ENCODE measurements at places on chromosomes 16 and 17. TPM values are rescaled to one million over a fixed set of nuclear protein-coding genes. Genes with fewer than 3 reads are reported as not detected.

DNA sequence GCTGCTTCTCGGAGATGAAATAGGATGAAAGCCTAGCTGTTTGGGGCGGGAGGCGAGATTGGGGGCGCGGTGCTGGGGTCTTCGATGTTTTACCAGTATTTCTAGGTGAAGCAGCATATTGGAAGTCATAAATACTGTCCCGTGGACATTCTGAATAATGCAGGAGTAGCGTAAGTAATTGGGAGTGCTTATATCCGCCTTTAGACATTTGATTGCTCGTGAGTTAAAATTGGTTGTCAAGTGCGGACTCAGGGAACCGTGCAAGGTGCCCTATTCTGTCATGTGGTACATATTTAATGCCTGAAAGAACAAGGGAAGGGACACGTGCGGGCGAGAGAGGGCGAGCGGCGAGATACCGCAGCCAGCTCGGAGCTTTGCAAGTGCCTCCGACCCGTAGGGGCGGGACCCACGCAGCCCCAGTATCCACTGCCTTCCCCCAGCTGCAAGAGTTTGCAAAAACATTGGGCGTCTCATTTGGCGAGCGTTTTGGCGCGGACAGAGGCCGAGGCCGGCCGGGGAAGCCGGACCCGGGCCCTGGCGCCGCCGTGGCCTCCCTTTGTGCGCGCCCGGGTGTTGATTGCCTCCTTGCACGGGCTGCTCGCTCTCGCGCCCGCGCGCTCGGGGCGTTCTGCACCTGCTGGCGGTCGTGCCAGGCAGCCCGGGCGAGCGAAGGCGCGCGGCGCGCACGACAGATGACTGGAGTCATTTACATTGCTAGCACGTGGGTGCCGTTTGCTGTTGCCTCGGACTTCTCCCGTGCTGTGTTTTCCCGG, 849.8 kb upstream of the RBFOX1 start:
- H3K4me1 ChIP-seq: no peaks in the 10 kb centered on the region
- no peak for DNase-seq
- H3K27ac ChIP-seq: no peak overlapping the region
- H3K36me3 ChIP-seq: no peaks in the 10 kb centered on the region
- no peaks in the 10 kb centered on the region for H3K27me3 ChIP-seq

DNA sequence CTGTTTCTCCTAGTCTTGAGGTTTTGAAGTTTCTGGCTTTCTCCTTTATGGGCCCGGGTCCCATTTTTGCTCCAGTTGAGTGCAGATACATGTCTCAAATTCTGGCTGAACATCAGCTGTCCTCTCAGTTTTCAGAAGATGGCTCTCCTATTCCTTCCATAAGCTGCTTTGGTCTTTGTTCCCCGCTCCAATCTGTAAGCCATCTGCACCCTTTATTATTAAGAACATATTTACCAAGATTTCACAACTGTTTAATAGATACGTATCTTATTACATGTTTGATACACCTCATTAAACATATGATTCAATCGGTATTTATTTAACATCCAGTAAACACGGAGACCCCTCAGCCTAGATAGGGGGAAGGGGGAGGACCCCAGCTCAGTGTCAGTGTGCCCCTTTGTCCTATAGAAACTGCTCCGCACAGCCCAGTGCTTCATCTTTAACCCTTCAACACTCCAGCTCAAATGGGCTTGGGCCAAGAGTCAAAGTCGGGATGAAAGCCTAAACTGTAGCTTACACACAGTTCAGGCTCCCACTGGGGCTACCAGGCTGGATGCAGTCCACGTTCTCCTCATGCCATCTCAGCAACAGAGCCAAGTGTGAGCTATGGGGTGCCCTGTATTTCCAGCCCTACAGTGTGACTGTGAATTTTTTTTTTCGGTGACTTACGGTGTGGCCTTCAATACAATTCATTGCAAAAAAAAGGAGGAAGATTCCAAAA, 166.0 kb upstream of the ZFHX3 start:
- no peaks in the 10 kb centered on the region for H3K27me3 ChIP-seq
- no peak overlapping the region for H3K4me3 ChIP-seq
- H3K27ac ChIP-seq: no peak overlapping the region

GRCh38 chr16:54590836-54591235, 304.2 kb upstream of the IRX3 start:
- no peak overlapping the region for H3K4me3 ChIP-seq
- no peak for DNase-seq
- H3K27ac ChIP-seq: no peak overlapping the region
- H3K27me3 ChIP-seq: peaks cover 32% of the 10 kb centered on the region
- no peaks in the 10 kb centered on the region for H3K4me1 ChIP-seq
- no peaks in the 10 kb centered on the region for H3K36me3 ChIP-seq

GRCh38 chr17:80426671-80427326, 11.8 kb downstream of the ENDOV start:
- H3K27me3 ChIP-seq: no peaks in the 10 kb centered on the region
- peak; percentile 91 for DNase-seq
- H3K4me1 ChIP-seq: peaks cover 4% of the 10 kb centered on the region
- H3K36me3 ChIP-seq: no peaks in the 10 kb centered on the region
- H3K4me3 ChIP-seq: no peak overlapping the region

GRCh38 chr17:31792007-31792585, 66.9 kb downstream of the COPRS start:
- peaks cover 7% of the 10 kb centered on the region for H3K4me1 ChIP-seq
- no peaks in the 10 kb centered on the region for H3K36me3 ChIP-seq
- H3K27ac ChIP-seq: no peak overlapping the region
- H3K4me3 ChIP-seq: no peak overlapping the region
- H3K27me3 ChIP-seq: peaks cover 9% of the 10 kb centered on the region

DNA sequence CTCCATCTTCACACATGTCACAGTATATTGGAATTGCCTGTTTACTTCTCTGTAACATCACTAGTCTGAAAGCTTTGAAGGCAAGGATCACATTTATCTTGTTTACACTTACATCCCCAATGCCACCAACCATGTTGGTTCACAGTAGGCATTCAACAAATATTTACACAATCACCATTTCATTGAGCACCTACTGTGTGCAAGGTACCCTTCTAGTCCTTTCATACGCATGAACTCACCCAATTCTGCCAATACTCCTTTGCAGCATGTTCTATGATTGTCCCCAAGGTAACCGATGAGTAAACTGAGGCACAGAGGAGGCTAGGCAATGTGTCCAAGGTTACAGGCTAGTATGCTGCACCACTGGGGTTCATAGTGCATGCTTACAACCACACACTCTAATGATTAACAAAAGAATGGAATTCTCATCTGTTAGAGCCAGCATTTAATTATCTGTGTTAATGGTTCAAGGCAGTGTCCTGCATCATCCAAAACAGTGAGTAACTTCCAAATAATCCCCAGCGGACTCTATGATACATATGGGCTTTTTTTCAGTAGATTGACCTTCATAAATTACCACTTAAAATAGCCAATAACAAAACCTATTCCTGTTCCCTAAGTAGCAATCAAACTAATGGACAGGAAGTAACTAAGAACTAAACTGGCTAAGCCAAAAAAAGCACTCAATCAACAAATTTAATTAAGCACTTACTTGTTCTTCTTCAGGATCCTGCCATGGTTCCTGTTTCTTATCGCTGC, 364.5 kb upstream of the XYLT1 start:
- H3K4me3 ChIP-seq: no peak overlapping the region
- no peak overlapping the region for H3K27ac ChIP-seq
- H3K36me3 ChIP-seq: no peaks in the 10 kb centered on the region
- DNase-seq: no peak
- no peaks in the 10 kb centered on the region for H3K27me3 ChIP-seq

- peaks cover 33% of the 10 kb centered on the region for H3K4me1 ChIP-seq
- no peak for DNase-seq
- H3K27me3 ChIP-seq: no peaks in the 10 kb centered on the region
- peaks cover 6% of the 10 kb centered on the region for H3K36me3 ChIP-seq
- H3K27ac ChIP-seq: peak overlapping the region; percentile 71
Measured at GRCh38 chr17:41919165-41919817, 540 bp upstream of the ACLY start.

DNA sequence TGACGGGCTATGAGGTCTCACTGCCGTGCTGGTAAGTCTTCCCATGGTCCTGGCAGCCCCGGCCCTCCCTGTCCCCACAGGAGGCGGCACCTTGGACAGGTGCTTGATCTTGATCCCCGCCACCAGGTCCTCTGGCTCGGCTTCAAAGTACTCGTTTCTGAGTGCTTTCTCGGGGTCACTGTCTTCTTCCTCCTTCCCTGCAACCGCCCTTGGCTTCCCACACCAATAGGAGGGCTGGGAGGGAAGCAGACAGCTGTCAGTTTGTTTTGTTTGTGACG, 31.9 kb upstream of the RNPS1 start:
- no peak for DNase-seq
- H3K4me3 ChIP-seq: no peak overlapping the region
- no peaks in the 10 kb centered on the region for H3K36me3 ChIP-seq
- H3K4me1 ChIP-seq: no peaks in the 10 kb centered on the region
- no peaks in the 10 kb centered on the region for H3K27me3 ChIP-seq

GRCh38 chr17:40602445-40603443, 37.5 kb upstream of the CCR7 start:
- H3K27me3 ChIP-seq: peaks cover 29% of the 10 kb centered on the region
- peak; percentile 67 for DNase-seq
- no peak overlapping the region for H3K4me3 ChIP-seq
- no peak overlapping the region for H3K27ac ChIP-seq
- no peaks in the 10 kb centered on the region for H3K36me3 ChIP-seq

DNA sequence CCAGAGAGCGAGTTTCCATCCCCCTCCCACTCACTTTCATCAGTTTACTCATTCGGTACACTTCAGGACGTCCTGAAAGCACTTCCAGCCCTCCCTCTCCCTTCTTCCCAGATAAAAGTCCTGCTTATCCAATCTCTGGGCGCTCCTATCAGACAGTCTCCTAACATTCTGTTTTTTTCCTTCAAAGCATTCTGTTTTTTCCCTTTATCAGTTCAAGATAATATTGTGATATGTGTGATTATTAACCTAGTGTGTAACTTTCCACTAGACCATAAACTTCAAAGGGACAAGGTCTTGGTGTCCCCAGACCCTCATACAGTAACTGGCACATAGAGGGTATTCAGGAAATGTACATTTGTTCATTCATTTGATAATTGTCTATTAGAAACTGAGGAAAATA, 24.4 kb upstream of the C16orf87 start:
- H3K4me3 ChIP-seq: no peak overlapping the region
- H3K4me1 ChIP-seq: peaks cover 7% of the 10 kb centered on the region
- no peak overlapping the region for H3K27ac ChIP-seq
- H3K27me3 ChIP-seq: peaks cover 3% of the 10 kb centered on the region
- no peak for DNase-seq

DNA sequence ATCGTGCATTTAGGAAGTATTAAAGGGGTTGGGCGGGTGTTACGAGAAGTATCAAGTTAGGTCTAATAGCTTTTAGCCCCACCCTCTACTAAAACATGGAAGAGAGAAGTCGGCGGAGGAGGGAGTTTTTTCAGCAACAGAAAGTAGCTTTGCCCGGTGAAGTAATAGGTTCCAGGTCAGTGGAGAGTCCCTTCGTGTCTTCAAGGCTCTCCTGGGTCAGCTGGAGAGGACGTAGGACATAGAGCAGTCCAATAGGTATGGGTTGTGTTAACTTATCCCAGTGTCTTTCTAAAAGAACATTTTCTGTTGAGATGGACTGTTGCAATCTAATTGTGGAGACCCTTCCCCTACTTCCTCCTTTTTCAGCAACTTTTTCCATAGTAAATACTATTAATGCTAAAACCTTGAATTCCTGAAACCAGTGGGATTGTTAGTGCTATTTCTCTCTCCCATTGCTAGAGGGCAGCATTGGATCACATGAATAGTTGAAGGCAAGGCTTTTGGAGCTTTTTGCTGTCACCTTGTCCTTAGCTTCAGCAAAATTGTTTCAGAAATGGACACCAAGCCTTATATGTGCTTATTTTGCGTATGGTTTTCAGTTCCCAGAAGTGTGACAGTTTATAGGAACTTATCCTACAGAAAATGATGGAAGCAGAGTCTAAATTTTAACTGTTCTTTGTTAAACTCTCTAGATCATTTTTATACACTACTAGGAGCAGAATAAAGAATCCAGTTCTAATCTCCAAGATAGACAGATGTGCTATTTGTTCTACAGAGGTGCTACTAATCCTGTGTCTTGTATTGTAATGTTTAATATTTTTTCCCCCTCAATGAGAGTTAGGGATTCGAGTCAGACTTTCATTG, 38.4 kb downstream of the UTP18 start:
- H3K4me3 ChIP-seq: no peak overlapping the region
- no peak for DNase-seq
- no peak overlapping the region for H3K27ac ChIP-seq
- H3K4me1 ChIP-seq: no peaks in the 10 kb centered on the region
- no peaks in the 10 kb centered on the region for H3K27me3 ChIP-seq
- H3K36me3 ChIP-seq: peaks cover 26% of the 10 kb centered on the region

The PRSS27 gene
- total RNA-seq: 4.2 TPM

The TEKT5 gene
- total RNA-seq: 0.50 TPM

The PRSS22 gene
- not detected for total RNA-seq
